ENCODE measurements at places on chromosomes 3 and 15. TPM values are rescaled to one million over a fixed set of nuclear protein-coding genes. Genes with fewer than 3 reads are reported as not detected.

Gene SLC28A1
- total RNA-seq, result not detected

GRCh38 chr15:29756358-29757267 lies 65.7 kb downstream of the TJP1 start:
- no peaks in the 10 kb centered on the region for H3K27me3 ChIP-seq
- H3K27ac ChIP-seq, result no peak overlapping the region

Gene STRIT1
- total RNA-seq, result not detected

Gene PPP1R2
- 119 TPM for total RNA-seq

DNA sequence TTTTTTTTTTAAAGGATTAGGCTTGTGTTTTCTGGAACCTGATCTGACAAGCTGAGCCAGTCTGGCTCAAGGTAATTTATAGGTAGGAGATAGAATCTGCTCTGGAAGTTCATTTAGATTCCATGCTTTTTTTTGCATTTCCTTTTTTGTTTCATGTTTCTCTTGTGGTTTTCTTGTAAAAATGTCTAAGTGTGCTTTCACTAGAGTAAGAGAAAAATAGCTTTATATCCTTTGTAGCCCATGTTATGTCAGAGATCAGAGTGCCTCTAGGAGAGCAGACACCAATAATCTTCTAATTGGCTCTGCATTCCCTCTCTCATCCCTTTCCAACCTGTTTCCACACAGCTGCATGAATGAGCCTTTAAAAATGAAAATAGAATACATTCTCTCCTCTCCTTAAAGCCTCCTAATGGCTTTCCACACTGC lies 389.8 kb upstream of the KCNMB2 start:
- no peak for DNase-seq
- no peak overlapping the region for H3K27ac ChIP-seq
- no peak overlapping the region for H3K4me3 ChIP-seq
- H3K27me3 ChIP-seq, result no peaks in the 10 kb centered on the region

GRCh38 chr3:174197416-174197815 lies 661.7 kb upstream of the NAALADL2 start:
- H3K36me3 ChIP-seq, result no peaks in the 10 kb centered on the region
- no peak overlapping the region for H3K27ac ChIP-seq
- no peak overlapping the region for H3K4me3 ChIP-seq
- no peak for DNase-seq

- no peak for DNase-seq
- no peak overlapping the region for H3K27ac ChIP-seq
- H3K36me3 ChIP-seq, result no peaks in the 10 kb centered on the region
- H3K27me3 ChIP-seq, result no peaks in the 10 kb centered on the region
- no peak overlapping the region for H3K4me3 ChIP-seq
Measured at GRCh38 chr15:34297059-34297458, 40.5 kb downstream of the SLC12A6 start.

Gene SNAPC5
- total RNA-seq, result 23.4 TPM

All from T-cell (primary cell).